ENCODE measurements at places on chromosomes 3 and 15.

DNA sequence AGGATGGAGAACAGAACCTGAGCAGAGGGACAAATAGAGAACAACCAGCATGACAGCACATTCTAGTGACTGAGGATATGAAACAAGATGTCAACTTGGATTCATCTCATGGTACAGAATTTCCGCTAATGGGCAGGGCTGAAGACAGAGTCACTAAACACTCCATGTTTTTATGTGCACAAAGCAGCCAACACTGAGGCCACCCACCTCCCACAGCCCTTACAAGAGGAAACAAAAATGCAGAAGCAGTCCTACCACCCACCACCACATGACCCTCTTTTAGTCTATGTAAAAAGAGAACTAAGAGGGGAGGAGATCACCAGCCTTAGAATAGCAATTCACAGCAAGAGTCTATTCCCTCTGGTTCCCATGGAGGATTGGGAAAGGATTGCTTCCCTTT is 131.4 kb upstream of the UBE2E2 start:
- DNase-seq = no peak

DNA sequence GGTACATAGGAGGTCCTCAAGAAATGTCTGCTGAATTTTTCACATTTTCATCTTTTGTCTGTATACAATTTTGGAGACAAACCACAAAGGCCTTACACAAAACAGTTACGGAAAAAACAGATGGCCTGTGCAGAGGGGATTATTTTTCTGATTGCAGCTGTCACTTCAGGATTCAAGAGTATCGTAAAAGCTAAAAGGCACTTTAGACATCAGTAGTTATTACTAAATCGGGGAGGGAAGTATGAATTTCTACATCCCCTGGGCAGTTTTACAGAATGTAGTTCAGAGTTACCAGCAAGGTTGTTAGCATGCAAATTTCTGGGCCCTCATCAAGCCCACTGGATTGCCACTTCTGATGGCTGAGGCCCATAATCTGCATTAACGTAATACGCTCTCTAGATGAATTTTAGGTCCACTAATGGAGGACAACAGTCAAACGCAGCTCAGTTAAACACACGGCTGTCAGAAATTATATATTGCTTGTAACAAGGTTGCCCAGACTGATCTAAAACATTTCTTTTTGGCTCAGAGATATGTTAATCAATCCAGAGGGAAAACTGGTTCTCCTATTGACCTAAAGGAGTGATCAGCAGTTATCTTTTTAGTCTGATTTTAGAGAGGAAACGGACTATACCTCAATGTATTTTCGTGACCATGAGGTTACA is 1.1 kb downstream of the RIOX2 start:
- DNase-seq = no peak

- no peak for DNase-seq
Measured at GRCh38 chr3:32937331-32937730, 14.1 kb upstream of the CCR4 start.

DNA sequence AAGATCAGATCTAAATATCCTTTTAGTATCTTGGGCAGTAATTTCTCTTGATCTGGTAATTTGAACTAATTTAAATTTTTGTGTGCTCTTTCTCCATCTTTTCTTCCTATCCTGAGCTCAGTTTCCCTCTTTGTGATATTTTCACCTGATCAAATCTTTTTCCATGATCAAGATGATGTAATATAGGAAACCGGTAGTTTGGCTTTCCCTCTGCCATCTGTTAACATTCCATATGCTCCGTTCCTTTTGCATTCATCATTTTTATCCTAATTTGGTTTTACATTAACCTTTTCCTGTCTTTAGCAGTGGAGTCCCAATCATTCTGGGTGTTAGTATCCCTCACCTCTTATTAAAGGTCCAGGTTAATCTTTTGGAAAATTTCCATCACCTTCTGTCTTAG is 5.9 kb upstream of the ABHD6 start:
- no peak for DNase-seq

DNA sequence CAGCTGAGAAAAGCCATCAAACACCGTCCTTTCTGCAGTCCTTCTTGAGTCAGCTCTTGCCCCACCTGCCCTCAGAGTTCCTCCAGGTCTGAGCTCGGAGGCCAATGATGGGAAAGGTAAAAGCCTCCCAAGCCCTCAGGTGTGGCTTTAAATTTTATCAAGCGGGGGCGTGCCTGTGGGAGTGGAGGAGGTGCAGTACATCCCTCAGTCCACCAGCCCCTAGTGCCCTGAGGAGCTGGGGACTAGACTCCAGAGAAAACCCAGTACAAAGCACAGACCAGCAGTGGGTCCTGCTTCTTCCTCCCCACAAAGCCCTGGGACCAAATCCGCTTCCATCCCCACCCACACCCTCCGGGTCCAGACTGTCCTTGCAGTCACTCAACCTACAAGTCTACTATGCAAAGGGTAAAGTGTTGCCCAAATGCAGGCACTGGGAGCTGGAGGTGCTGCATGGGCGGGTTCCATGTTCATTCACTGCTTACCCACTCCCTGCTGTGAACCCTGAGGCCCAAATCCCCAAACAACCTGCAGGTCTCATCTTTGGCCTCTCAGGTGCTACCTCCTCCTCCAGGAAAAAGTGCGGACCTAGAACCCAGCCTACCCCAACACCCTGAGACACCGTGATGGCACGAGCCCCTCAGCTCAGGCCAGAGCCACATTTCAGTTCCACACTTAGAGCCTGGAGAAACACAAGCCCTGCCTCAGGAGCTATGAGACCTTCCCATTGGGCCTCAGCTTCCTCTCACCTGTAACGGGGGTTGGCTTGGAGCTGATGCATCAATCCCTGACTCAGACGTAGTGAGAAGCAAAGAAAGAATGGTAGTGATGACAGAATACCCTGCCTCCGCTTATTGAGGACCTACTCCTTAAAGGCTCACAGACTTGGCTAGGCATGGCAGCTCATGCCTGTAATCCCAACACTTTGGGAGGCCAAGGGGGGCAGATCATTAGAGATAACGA is 2.4 kb downstream of the PFKFB4 start:
- no peak for DNase-seq

DNA sequence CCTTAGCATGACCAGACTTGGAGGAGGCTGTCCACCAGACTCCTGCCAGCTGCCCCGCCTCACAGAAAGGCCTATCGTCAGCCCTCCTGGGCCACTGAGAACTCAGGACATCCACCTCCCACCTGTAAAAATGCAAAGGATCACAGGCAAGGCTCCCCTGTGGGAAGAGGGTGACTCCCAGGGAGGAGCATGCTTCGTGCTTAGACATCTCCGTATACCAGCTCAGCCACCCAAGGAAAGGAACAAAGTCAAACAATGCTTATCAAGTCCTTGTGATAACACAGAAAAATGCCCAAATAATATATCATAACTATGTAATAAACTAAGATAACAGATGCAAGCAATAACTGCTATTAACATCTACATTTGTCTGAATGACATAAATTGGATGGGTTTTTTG is 4.2 kb downstream of the RMDN3 start:
- no peak for DNase-seq
